Breast epithelium (tissue), 4 donors: ENCODE measurements at places on chromosomes 5 and 9.

- DNase-seq: peak; percentile 64
These were observed 303.2 kb downstream of the ACTL7B start for GRCh38 chr9:108552459-108553040.

DNA sequence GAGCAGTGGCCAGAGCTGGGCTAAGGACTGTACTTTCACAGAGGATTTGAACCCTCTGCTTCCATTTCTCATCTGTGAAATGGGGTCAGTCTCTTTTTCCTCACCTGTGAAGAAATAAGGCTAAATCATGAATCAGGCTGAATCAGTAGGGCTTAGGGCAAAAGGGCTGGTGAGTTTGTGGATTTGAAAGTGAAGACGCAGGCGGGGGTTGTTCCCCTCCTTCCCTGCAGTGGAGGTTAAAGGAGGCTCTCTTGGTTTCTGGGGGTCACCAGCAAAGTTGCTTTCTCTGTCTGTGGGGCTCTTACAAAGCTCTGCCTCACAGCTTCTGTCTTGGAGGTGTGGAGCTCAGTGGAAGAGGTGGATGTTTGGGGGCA lies 17.6 kb upstream of the NDST1 start:
- DNase-seq: no peak

DNA sequence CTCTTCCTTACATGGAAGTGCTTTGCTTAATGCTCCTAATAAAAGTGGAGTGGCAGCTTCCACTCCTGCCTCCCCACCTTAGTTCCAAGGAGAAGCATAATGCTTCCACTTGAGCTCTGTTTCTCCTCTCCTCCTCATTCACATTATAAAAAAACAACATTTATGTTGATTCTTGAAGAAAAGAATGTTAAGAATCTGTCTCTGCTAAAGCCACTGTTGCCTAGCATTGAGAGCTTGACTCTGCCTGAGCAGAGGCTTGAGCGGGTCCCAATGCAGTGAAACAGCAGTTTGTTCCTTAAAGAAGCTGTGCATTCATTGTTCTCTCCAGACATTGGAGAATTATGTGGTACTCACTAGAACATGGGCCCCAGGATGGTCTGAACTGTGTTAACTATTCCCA lies 101.5 kb upstream of the GHR start:
- DNase-seq: no peak

GRCh38 chr5:159427180-159428012 lies 97.1 kb upstream of the IL12B start:
- no peak for DNase-seq

GRCh38 chr5:14184082-14184481 lies 40.9 kb downstream of the TRIO start:
- no peak for DNase-seq

GRCh38 chr5:82388181-82388580 lies 110.0 kb upstream of the RPS23 start:
- no peak for DNase-seq

- DNase-seq: no peak
These were observed 7.0 kb upstream of the CDC20B start for GRCh38 chr5:55180016-55180415.
